Adrenal gland (tissue), 19 donors: ENCODE measurements at places on chromosomes 11 and 22.

- DNase-seq = no peak
- no peak overlapping the region for H3K27ac ChIP-seq
- H3K36me3 ChIP-seq = no peaks in the 10 kb centered on the region
- peaks cover 12% of the 10 kb centered on the region for H3K4me1 ChIP-seq
Observed at GRCh38 chr11:123139206-123139605, 55.8 kb downstream of the CLMP start.

DNA sequence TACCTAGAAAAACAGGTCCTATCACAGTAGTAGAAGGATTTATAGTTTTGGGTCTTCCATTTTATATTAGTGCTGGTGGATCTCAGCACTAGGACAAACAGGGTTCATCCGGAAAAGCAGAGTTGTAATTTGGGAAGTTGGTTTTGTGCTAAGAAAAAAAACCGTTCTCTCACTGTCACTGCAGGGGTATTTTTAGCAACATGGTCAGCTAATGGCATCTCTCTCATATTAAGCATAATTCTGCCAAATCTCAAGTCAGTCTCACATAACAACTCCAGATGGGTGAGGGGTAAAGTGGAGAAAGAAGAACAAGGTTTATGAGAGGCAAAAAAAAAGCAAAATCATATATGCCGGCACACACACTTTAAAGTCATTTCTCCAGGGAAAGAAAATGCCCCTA, 51.6 kb upstream of the GDPD4 start:
- no peak for DNase-seq
- no peaks in the 10 kb centered on the region for H3K36me3 ChIP-seq
- H3K4me1 ChIP-seq = peaks cover 8% of the 10 kb centered on the region
- no peaks in the 10 kb centered on the region for H3K27me3 ChIP-seq
- no peak overlapping the region for H3K27ac ChIP-seq

GRCh38 chr11:31676280-31676982, 134.7 kb downstream of the PAX6 start:
- no peak for DNase-seq
- H3K27me3 ChIP-seq = no peaks in the 10 kb centered on the region
- no peaks in the 10 kb centered on the region for H3K4me1 ChIP-seq
- H3K36me3 ChIP-seq = peaks cover 1% of the 10 kb centered on the region

- no peaks in the 10 kb centered on the region for H3K36me3 ChIP-seq
- H3K27me3 ChIP-seq = no peaks in the 10 kb centered on the region
- H3K4me3 ChIP-seq = no peak overlapping the region
- no peak overlapping the region for H3K27ac ChIP-seq
- DNase-seq = no peak
Observed at GRCh38 chr11:60879971-60880588, 12.7 kb downstream of the ZP1 start.

DNA sequence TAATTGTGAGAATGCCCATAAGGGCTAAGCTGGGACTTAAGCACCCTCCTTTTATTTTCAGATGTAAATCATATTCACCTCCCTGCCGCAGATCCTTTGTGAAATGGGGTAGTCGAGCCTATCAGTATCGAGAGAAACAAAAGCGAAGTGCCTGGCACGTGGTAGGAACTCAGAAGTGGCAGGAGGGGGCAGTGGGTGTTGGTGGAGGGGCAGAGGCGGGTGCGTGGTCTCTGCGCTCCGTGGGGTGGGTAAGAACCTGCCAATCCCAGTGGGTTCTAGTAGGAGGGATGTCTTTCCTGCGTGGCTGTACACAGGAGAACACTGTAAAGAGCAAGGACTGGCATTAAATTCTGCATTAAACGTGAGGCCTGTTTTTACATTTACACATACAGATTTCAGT, 21.8 kb upstream of the PARVB start:
- H3K36me3 ChIP-seq = no peaks in the 10 kb centered on the region
- no peak overlapping the region for H3K27ac ChIP-seq
- no peak overlapping the region for H3K4me3 ChIP-seq
- DNase-seq = no peak
- no peaks in the 10 kb centered on the region for H3K27me3 ChIP-seq

DNA sequence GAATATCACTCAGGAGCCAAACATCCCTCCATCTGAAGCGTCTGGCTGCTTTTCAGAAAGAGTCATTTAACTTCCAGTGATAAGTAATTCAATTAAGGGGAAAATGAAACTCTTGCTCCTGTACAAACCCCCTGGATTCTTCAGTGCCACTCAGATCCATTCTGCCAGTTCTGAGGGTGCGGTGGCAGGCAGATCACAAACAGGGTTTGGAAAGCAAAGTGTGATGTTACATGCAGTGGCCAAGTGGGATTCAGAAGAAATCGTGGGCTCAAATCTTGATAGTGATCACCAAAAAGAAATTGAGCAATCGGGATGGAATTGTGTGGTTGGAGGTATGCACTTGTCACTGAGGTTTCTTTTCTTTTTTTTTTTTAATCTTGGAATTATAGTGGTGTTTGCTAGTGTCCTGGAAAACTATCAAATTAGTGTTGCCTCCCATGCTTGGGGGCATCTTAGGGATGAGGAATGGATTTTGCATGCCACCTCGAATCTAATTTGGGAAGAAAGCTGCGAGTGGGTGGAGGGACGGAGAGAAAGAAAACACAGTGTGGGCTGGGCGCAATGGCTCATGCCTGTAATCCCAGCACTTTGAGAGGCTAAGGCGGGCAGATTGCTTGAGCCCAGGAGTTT, 22.5 kb upstream of the RTL6 start:
- no peaks in the 10 kb centered on the region for H3K4me1 ChIP-seq
- DNase-seq = no peak
- H3K4me3 ChIP-seq = no peak overlapping the region
- H3K36me3 ChIP-seq = no peaks in the 10 kb centered on the region
- H3K27me3 ChIP-seq = no peaks in the 10 kb centered on the region
- no peak overlapping the region for H3K27ac ChIP-seq

- H3K4me3 ChIP-seq = no peak overlapping the region
- peaks cover 6% of the 10 kb centered on the region for H3K4me1 ChIP-seq
- H3K36me3 ChIP-seq = no peaks in the 10 kb centered on the region
- no peak overlapping the region for H3K27ac ChIP-seq
Observed at GRCh38 chr22:40705918-40706682, 26.8 kb downstream of the MCHR1 start.

DNA sequence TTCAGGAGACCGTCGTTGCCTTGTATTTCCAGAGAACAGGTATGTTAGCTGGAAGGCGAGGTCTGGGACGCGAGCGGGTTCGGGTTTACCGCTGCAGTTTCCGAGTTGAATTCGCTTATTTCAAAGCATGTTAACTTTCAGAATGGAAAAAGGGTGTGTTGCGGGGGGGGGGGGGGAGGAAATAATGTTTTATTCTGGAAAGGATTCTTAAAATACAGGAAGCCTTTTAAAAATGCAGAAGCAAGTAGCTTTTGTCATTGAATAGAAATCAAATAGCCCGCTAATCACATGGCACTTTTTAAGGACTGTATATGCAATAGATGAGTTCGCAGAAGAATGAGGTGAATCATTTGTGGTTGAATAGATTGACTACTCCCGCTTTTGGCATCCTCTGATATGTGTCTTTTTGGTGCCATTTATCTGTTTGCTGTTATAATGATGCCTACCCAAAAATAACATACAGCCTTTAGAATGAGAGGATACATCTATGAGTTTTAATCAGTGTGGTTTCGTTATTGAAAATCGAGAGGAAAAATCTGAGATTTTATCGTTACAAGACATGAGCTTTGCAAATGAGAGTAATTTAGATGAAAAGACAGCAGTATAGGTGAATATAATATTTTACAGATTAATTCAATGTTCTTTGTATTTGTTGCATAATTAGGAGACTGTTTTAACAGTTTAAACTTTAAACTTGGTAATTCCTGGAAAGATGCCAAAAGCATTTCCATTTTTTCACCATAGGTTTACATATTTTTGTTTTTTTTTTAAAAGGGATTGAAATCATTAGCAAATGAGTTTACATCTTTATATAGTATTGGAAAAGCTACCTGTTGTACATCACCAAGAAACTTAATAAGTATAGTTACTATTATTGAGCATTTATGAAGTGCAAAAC, 1.7 kb downstream of the PDE3B start:
- H3K36me3 ChIP-seq = no peaks in the 10 kb centered on the region
- H3K4me3 ChIP-seq = no peak overlapping the region
- H3K27me3 ChIP-seq = peaks cover 12% of the 10 kb centered on the region
- no peak overlapping the region for H3K27ac ChIP-seq
- peaks cover 6% of the 10 kb centered on the region for H3K4me1 ChIP-seq

GRCh38 chr11:102666331-102666957, 39.1 kb downstream of the MMP27 start:
- no peak overlapping the region for H3K4me3 ChIP-seq
- no peaks in the 10 kb centered on the region for H3K4me1 ChIP-seq
- H3K36me3 ChIP-seq = no peaks in the 10 kb centered on the region
- no peaks in the 10 kb centered on the region for H3K27me3 ChIP-seq
- H3K27ac ChIP-seq = no peak overlapping the region
- peak; percentile 18 for DNase-seq

- DNase-seq = no peak
- H3K27me3 ChIP-seq = no peaks in the 10 kb centered on the region
- no peaks in the 10 kb centered on the region for H3K4me1 ChIP-seq
- no peaks in the 10 kb centered on the region for H3K36me3 ChIP-seq
- H3K4me3 ChIP-seq = no peak overlapping the region
Observed at GRCh38 chr11:104093426-104094280, 57.2 kb downstream of the DDI1 start.
